ENCODE measurements at places on chromosomes 5 and 9. TPM values are rescaled to one million over a fixed set of nuclear protein-coding genes. Genes with fewer than 3 reads are reported as not detected.

- DNase-seq, result no peak
Measured at GRCh38 chr5:159123700-159124099, 24.0 kb upstream of the EBF1 start.

GRCh38 chr9:17719053-17719452 lies 140.2 kb downstream of the SH3GL2 start:
- no peak for DNase-seq

DNA sequence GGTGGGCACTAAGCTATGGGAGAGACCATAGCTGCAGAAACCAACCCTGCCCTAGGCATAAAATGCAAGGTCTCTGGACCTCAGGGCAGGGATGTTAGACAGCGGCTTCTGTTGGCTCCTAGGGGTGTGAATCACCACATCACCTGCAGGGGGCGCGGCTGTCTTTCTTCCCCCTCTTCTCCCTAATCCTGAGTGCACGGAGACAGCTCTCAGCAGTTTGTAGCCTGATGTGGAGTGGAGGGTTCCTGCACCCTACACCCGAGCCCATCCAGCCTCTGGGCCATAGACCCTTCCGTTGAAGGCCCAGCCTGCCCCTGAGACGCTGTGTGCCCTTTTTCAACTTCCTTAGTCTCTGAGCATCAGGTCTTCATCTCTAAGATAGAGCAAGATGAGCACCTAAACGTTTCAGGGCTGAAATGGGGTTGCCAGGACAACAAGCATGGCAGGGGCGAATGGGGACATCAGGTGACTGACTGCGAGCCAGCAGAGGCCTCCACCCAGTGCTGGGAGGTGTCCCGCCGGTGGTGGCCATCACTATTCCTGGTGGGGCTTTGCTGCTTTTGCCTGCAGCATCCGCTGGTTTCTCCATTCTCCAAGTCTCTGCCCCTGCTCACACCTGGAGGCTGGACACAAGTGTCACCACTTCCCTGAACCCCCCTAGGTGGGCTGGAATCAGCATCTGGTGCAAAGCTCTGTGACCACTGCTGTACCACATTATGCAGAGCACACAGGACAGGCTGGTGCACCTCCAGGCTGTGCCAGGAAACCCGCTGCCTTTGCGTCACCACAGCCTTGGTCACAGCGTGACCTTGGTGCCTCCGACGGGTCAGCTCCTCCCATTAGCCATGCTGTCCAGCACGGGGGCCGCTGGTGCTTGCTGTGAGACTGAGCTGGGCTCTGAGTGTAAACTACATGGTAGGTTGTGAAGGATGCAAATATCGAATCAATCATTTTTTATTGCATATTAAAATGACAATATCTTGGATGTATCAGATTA lies 2.5 kb upstream of the SEC16A start:
- peak; percentile 34 for DNase-seq

GRCh38 chr5:106312360-106312759 lies 1358.4 kb downstream of the EFNA5 start:
- DNase-seq, result no peak

DNA sequence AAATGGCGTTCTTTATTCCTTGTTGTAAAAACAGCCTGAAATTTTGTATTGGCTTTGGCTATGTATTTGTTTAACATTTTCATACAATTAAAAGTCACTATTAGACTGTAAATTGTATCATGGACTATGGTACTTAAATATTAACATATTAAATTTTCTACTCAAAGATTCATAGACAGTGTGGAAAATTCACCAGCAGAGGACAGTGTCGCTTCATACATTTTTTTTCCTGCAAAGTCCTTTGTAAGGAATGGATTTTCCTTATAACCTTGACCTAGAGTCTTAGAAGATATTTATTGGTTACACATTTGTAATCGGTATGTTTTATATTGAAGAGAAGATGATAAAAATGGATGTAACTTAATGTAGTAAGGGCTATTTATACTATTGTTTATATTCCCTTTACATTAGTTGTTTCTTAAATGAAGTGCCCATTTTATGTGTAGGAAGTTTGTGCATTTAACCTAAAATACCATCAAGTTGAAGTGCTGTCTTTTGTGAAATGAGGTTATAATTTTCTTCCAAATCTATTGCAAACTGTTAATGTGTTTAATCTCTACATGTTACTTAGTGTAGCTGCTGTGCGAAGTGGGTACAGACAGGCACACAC lies 150.1 kb downstream of the KDM4C start:
- no peak for DNase-seq

GRCh38 chr5:165844571-165844970 lies 2339.2 kb downstream of the MAT2B start:
- DNase-seq, result no peak

Gene ADAMTS19
- total RNA-seq, result not detected

Gene LURAP1L
- 6.7 TPM for total RNA-seq

Gene PCDHA9
- total RNA-seq, result not detected

Data from esophagus squamous epithelium (tissue), 5 donors.